GM23248 (cell line): ENCODE measurements at places on chromosomes 6 and 20.
A peak's percentile ranks its signal among the peaks of the same experiment; 100 is the strongest.

DNA sequence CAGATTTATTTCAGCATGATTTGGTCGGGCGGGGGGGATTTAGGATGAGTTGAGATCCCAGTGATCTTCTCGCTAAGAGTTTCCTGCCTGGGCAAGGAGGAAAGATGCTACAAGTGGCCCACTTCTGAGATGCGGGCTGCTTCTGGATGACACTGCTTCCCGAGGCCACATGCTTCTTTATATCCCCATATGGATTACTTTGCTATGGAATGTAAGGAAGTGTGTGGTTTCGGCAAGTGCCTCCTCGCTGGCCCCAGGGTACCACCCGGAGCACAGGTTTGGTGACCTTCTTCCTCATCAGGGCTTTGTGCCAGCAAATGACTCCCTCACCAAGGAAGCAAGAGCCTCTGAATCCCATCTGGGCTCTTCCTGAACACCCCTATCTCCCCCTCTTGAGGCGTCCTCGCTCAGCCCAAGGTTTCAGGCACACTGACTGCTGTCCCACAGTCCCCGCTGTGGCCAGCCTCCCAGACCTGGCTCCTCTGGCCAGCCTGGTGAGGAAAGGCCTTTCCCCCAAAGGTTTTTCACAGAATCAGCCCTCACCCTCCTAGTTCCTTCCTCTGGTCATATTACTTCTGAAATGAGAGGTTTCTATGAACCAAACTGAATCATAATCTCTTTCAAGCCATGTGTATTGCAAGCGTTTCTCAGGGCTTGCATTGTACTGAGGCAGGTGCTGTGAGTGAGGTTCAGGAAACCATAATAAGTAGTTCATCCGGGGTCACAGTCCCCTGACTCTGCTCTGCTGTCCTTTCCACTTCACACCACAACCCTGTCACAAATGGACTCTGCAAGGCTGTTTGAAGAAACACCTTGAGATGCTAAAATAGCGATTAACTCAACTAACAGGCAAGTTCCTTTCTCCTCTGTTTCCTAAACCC lies 41.7 kb upstream of the IL17A start:
- DNase-seq = no peak

GRCh38 chr20:22339091-22339881 lies 245.1 kb downstream of the FOXA2 start:
- peak; percentile 73 for DNase-seq

DNA sequence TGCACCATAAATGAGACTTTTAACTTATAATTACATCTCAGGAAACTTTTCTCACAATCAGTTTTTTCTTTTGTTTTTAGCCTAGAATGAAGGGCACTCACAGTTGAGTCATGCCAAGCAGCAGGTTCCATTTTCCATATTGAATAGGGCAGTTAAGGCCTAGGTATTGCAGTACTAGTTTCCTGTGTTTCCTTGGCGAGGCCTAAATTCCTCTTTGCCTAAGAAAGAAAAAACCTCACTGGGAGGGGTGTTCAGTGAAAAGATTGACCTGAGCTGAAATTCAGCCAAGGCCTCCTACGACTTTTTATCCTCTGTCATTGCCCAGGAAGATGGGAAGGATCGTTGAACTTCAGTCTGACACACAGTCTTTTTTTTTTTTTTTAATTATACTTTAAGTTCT lies 85.5 kb downstream of the IMPG1 start:
- DNase-seq = no peak

GRCh38 chr20:6040958-6041807 lies 12.7 kb downstream of the LRRN4 start:
- DNase-seq = no peak

- no peak for DNase-seq
Measured at GRCh38 chr6:44110005-44110676, 17.1 kb downstream of the MRPL14 start.

DNA sequence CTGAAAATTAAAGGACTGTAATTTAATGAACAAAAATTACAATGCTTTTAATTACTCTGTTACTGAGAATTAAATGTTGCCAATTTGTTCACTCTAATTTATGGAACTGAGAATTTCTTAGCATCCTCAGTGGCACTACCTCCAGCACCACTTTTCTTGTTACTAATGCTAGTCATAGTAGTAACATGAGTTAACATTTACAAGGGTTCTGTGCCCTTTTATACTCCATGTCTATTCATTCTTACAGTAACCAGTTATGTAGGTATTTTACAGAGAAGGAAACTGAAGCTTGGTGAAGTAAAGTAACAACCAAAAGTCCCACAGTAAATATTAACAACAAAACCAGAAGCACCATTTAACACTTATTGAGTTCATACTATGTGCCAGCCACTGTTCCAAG lies 34.3 kb downstream of the RARS2 start:
- no peak for DNase-seq

DNA sequence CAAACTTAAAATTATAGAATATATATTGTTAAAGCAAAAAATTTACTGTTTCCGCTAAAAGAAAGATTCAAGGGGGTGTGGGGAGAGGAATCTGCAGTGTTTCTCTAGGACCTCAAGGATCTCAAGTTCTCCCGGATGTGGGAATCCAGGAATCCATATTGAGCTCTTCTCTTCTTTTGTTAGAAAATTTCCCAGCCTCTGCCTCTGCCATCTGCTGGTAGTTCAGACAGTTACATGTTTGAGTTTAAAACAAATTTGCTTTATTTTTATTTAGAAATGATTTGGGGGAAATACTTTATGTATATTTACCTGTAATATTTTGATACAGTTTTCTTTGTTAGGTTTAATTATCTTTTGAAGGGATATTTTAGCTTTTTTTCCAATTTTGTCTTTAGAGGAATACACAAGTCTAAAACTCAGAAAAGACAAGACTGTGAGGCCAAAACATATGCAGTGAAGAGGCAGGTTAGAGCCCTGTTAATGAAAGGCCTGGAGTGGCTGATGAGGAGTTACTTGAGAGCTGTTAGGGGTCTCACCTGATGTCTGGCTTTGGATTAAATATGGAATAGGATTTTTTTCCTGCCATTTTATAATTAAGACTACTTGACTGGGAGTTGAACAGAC lies 268.8 kb downstream of the ARID1B start:
- peak; percentile 78 for DNase-seq

DNA sequence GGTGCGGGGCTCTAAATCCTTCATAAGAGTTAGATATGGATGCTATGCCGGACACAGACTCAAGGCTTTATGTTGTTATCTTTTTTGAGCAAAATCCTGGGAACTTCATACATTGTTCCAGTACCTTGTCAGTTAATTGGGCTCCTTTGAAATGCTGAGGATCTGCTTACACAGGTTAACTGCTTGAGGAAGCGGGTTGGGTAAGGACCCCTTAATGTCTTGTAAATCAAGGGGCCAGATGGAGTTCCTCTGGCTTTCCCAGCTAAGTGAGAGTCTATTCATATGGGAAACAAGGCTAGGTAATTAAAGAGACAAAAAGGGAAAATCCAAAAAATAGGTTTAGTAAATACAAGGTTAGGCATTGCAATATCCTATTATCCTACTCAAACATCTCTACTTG lies 141.5 kb downstream of the OR2B2 start:
- no peak for DNase-seq

DNA sequence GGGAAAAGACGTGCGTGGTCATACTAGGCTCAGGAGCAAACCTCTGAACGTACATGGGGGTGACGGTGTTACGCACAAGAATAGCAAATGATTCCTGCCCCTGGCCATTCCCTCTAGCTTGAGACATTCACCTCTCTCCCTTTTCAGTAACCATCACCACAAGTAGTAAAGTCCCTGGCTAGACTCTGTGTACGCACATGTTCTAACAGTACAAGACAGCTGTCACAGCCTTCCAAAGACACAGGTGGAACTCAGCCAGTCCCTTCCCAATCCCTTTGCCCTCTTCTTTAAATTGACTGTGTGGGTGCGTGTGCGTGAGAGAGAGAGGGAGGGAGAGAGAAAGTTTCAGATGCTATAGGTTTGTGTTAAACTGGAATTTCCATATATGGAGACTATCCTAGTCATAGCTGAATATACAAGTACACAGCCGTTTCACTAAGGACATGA lies 67.3 kb downstream of the LY86 start:
- no peak for DNase-seq

DNA sequence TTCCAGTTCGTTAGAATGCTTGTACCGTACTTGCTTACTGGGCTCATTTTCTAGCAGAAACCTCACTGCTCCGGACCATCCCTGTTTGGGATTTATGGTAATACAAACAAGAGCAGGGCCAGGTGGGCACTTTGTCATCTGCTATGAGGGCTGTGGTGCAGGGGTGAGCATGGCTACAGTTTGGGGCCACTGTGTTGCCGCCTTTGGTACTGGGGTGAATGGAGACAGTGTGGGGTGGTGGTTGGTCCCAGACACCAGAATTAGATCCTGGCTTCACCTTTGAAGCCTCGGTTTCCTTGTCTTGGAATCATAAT lies 95.0 kb downstream of the TOX2 start:
- no peak for DNase-seq

- DNase-seq = no peak
Measured at GRCh38 chr6:115717062-115717461, 343.6 kb downstream of the FRK start.

DNA sequence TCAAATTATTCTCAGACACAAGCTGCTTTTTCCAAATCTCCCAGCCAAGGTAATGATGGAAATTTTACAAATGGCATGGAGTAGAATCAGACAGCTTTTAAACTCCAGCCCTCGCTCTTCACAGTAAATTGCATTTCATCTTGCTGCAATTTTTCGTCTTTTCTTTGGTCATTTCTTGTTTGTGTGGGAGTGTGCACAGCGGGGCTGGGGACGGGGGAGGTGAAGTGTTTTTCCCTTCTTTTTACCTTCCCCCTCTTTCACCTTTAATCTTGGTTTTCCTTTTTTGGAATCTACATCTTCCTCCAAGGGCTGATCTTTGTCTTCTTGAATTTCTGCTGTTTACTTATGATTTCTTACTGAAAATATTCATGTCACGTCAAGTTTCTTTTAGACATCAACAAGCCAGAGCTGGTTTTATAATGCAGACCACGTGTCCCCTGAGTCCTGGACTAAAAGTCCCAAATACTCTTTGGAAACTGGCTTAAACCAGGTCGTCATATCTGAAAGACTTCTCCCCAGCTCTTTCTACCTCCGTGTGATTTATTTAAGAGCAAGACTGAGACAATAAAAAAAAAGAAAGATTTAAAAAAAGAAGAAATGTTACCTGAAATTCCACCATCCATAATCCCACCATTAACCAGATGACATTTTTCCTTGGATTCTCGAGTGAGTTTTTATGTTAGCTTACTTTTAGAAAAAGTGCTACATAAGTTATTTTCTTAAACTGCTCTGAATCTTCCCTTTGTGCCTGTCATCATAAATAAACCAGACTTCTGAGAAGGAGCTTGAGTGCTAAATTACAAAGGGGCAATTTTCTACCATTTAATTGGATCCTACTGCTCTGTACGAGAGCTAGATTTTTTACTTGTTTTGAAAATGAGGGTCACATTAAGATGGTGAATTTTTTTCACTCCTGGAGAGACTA lies 52.0 kb downstream of the MAP3K5 start:
- no peak for DNase-seq

DNA sequence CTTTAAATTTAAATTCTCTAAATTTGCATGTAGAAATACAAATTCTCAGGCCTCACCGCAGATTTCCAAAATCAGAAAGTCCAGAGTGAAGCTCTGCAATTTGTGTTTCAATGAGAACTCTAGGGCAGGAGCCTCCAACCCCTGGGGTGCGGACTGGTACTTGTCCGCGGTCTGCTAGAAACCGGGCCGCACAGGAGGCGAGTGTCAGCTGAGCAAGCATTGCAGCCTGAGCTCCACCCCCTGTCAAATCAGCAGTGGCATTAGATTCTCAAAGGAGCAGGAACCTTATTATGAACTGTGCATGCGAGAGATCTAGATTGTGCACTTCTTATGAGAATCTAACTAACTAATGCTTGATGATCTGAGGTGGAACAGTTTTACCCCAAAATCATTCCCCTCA lies 203.0 kb upstream of the PCSK2 start:
- DNase-seq = peak; percentile 19

GRCh38 chr6:28880894-28881780 lies 42.6 kb downstream of the TRIM27 start:
- DNase-seq = peak; percentile 70

- no peak for DNase-seq
Measured at GRCh38 chr6:161674930-161675682, 401.2 kb upstream of the AGPAT4 start.

GRCh38 chr6:112622036-112622435 lies 274.9 kb downstream of the RFPL4B start:
- no peak for DNase-seq

DNA sequence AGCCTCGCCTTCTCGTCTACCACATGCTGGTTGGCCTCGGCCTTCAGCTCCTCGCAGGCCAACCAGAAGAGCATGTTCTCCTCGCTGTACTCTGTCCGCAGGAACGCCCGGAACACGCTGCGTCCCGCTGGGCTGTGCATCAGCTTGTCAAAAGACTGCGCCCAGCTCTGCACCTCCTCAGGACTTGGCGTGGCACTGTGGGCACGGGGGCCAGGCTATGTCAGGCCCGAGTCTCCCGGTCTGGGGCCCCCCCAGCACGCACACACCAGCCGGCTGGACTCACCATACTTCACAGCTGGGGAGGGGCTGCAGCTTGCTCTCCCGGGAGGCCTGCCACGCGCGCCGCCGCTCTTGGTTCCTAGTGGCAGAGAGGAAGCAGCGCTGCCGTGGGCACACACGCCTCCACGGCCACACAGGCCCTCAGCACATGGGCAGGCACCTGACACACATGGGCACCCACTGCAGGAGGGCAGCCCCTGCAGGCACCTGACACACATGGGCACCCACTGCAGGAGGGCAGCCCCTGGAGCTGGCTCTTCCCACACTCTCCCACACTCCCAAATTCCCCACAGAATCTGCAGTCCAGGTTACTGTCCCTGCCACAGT lies 5.0 kb downstream of the RGS19 start:
- DNase-seq = no peak

DNA sequence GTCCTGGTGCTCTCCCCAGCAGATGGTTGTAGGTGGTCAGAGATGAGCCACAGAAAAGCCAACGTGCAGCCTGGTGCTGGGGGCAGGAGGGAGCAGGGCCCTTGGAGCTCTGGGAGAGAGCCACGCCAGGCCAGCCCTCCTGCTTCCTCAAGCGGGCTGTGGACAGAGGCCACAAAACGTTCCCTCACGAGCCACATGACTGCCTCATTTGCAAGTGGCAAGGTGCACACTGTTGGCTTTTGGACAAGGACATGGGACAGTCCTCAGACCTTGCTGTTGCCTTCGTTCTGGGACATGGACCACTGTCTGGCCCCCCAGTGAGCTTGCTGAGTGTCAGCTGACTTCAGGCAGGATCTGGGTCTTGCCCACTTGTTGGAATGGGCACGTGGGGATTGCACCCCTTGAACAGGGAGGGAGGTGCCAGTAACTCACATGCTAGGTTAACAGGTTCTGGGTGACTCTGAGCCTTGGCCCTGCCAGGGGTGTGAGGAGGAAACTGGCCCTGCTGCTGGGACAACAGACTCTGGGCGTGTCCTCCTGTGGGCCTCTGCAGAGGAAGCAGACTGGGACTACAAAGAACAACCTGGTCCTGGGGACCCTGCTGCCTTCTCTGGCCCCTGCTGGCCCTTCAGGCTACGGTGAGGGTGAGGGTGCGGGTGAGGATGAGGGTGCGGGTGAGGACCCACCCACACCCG lies 2.6 kb downstream of the SLCO4A1 start:
- no peak for DNase-seq

- DNase-seq = no peak
Measured at GRCh38 chr6:2748183-2748582, 2.5 kb downstream of the MYLK4 start.
